ENCODE measurements at places on chromosomes 11 and 22.

DNA sequence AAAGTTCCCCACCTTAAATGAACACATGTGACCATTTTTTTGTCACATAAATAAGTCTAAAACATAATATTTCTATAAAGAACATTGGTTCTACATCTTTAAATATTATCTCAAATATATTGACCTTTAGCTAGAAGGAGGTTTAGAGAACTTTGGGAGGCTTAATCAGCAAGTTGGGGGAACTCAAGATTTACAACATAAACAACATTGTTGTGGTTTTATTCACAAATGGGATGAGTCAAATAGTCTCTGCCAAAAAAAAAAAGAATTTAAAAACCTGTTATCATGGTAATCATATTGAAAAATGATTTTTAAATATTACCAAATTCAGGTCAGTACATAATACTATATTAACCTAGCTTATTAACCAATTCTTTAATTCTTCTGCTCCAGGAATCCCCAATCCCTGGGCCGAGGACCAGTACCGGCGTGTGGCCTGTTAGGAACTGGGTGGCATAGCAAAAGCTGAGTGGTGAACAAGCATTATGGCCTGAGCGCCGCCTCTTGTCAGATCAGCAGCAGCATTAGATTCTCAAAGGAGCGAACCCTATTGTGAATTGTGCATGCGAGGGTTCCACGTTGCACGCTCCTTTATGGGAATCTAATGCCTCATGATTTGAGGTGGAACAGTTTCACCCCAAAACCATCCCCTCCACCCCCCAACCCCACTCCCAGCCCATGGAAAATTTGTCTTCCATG, 98.2 kb downstream of the RDX start:
- no peak for DNase-seq

GRCh38 chr11:106086850-106087249, 9.4 kb downstream of the AASDHPPT start:
- DNase-seq = no peak

DNA sequence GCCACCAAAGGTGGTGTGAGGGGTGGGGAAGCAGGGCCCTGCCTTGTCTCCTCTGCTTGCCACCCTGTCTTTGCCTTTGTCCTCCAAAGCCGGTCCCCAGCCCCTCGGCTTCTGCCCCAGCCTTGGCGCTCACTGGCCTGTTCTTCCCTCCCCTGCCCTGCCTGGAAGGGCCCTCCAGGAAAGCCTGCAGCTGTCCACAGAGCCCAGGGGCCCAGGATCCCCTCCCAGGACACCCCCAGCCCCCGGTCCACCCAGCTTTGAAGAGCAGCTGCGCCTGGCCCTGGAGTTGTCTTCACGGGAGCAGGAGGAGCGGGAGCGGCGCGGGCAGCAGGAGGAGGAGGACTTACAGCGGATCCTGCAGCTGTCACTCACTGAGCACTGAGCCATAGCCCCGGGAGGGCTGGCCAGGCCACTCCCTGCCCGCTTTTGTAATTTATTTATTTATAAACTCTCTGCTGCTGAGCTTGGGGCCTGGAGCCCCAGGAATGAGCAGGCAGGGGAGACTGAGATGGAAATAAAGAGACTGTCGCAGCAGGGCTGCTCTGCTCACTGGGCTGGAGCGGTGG, 1.3 kb upstream of the SSH3 start:
- DNase-seq = no peak

GRCh38 chr22:22663861-22664800, 19.7 kb downstream of the GGTLC2 start:
- no peak for DNase-seq

- DNase-seq = no peak
Observed at GRCh38 chr22:36933629-36934417, 20.4 kb downstream of the CSF2RB start.

- no peak for DNase-seq
Observed at GRCh38 chr22:49571326-49571725, 256.3 kb downstream of the BRD1 start.

GRCh38 chr11:85182441-85183387, 444.4 kb downstream of the DLG2 start:
- DNase-seq = no peak

GRCh38 chr11:108713076-108713790, 48.4 kb downstream of the DDX10 start:
- DNase-seq = no peak

DNA sequence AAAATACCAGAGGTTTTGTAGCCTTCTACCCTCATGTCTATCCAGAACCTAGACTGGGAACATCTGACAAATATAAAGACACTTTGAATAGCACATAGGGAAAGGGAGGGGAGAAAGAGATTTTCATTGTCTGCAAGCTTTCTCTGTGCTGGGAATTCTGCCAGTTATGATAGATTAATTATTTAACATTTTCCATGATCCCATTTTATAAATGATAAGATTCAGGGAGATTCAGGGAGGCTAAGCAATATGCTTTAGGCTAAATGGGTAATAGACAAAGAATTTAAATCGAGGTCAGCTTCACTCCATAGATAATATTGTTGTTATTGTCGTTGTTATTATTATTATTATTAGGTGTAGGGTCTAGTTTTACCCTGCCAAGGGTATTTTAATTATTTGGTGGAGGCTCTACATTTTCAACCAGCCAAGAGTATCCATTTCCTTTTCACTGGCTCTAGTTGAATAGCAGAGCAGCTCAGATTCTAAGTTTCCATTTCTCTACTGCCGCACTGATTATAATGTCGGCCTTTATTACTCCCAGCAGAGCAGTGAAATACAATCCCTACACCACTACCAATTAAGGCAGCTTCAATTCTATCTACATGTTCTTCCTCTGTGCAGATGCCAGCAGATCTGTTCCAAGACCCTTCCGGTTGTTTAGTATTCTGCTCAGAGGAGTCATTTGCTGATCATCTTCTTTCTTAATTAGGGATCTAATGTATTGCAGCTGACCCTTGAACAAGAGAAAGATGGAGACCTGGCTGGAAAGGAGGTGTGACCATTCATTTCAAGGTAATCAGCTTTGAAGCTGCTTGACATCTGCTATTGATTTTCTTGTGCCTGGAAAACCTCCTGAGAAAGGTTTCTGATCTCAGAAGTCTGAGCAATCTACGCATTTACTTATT, 23.8 kb upstream of the SYN3 start:
- DNase-seq = no peak

DNA sequence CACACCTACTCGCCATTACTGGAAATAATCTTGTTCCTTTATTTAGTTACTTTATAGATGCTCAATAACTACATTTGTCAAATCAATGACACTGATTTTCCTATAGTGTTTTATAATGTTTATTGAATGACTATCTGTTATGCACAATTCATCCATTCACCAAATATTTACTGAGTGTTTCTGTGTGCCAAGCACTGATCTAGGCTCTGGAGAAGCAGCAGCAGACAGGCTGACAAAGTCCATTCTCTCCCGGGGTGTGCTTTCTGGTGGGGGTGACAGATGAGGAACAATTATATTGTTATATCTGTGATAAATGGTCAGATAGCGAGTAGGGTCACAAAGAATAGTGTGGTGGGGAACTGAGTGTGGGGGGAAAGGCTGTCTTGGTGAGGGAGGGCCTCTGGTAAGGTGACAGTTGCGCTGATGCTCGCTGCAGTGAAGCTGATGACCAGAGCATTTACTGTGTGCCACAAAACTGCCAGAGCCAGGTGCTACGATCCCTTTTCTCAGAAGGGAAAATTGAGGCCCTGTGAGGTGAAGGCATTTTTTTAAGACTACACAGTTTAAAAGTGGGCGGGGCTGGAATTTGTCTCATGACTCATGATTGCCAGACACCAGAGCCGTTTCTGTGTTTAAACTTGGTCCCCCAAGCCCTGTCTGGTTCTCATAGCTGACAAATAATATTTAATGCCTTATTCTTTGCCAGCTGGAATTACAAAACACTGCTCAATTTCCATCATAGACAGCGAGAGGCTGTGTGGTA, 10.2 kb downstream of the PACS1 start:
- peak; percentile 72 for DNase-seq

- DNase-seq = no peak
Observed at GRCh38 chr11:83725728-83726127, 439.6 kb upstream of the CCDC90B start.

DNA sequence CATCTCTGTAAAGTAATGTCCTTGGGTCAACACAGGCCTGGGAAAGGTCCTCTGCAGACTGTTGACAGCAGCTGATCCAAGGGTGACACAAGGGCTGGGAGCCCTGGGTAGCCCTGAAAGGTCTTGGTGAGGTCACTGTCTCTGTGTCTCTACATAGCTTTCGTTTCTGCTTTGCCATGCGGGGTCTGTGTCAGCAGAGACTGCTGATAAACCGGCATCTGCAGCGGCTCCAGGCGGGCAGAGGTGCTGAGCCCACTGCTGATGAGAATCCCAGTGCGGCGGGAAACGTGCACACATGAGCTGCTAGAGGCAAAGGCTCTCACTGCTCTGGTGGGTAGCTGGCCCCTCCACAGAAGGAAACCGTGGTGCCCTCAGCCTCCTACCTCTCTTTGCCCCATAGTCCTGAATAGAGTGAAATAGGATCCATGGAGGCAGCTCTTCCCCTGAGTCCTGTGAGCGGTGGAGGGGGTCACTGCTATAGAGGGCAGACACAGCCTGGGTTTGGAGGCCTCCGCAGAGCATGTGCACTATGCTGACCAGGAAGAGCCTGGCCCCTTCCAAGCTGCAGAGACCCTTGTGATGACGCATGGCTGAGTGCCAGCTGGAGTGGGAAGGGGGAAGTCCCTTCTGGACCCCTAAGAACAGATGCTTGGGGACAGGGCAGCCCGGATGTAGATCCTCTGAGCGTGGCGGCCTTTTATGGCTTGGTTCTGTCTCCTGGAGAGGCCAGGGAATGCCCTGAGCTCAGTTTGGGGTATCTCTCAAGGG, 17.8 kb upstream of the ST3GAL4 start:
- DNase-seq = no peak

DNA sequence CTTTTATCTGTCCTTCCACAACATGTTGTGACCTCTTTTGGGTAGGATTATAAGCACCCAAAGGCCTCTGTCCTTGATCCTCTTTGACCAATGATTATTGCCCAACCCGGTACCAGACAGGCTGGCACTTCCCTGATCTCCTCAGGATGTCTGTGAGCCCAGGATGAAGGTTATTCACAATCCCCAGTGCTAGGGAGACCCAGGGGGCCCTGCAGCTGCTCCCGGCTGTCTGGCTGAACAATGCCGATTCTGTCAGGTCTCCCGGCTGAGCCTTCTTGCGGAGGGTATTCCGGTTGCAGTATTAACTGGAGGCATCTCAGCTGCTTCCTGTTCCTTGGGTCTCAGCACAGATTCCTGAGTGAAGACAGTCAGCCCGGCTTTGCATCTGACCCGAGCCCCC, 71.2 kb upstream of the CDON start:
- DNase-seq = no peak

DNA sequence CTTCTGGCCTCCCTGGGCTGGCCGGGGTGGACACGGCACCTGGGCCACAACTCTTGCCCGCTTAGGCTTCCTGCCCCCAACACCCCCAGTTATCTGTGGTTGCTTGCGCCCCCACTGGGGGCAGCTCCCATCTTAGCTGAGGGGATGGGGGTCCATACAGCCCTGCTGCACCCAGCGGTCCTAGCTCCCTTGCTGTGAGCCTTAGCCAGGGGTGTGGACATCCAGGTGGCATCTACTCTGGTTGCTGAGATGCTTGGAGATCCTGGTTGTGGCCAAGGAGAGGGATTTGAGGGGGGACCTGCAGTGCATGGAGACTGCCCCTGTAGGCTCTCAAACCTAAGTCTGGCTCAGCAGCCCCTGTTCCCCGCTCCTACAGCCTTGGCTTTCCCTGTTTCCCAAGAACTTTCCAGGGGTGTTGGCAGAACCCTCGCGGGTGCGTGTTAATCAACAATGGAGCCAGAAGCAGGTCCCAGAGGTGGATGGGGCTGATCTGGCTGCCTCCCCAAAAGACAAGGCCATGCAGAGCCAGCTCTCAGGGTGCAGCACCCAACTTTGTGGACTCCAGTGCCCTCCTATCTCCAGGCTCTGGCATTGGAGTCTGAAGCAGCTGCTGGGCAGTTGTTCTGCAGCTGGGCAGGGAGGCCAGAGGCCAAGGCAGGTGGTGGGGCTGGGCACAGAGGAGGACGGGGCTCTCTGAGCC, 3.3 kb downstream of the KCNQ1 start:
- DNase-seq = no peak

DNA sequence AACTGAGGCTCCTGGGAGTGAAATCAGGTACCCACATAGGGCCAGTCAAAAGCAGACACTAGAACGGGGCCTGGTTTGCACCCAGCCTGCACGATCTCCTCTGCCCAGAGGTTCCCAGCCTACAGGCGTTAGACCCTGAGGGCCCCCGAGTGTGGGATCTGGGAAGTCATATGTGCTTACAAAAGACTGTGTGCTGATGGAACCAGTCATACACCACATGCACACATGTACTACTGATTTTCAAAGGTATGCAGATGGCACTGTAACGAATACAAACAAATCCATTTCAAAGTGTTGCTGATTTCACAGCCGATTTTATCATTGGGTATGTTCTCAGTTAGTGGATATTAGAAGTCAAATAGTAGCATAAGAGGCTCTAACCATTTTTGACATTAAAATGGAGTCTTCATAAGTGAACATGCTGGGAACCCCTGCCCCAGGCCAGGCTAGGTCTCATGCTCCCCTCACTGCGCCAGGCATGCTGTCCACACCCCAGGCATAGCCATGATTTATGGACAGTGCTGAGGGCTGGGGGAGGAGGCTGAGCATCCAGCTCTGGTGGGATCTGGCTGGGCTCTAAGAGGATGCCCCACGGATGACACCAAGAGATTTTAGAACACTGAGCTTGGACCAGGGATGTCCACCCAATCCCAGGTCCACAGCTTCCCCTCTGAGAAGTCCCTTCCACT, 38.6 kb upstream of the LRRC32 start:
- DNase-seq = no peak

DNA sequence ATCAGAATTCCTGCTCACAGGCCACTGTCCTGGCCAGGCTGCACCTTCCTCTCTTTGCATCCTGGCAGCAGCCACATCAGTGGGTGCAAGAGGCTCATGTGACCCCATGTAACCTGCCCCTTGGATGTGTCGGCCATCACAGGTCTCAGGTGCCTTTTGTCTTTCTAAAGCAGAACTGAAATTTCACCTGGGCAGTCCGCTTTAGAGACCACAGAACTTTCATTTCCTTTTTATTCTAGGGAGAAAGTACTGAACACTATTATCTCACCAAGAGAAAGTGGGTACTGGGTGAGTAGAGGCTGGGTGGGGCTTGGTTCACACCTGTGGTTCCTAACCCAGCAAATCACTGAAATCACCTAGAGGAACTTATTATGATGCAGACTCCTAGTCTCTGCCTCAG, 51.7 kb upstream of the NUP160 start:
- no peak for DNase-seq

DNA sequence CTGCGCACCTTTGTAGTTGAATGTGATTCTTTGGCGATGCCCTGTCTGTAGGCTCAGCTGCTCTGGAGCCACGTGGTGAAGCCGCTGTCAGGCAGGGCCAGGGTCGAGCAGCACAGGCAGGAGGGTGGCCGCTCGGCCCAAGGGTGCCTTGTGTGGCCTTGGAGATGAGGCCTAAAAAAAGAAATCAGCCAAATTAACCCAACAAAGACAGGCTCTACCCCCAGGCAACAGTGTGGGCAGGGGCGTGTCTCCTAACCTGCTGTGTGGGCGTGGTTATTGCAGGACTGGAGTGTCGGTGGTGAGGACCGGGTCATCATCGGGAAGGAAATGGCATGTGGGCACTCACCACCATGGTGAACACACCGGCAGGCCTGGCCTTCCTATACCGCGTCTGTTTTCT, 34.3 kb downstream of the CTTN start:
- DNase-seq = no peak

- no peak for DNase-seq
Observed at GRCh38 chr11:88523386-88524071, 186.0 kb upstream of the CTSC start.

GRCh38 chr11:13384908-13385640, 77.9 kb downstream of the BTBD10 start:
- no peak for DNase-seq

- DNase-seq = no peak
Observed at GRCh38 chr11:64659417-64660144, 63.4 kb downstream of the NRXN2 start.
